ENCODE measurements at places on chromosomes 2 and 18.

- no peak for DNase-seq
These were observed 34.9 kb upstream of the NEDD4L start for GRCh38 chr18:58009166-58009565.

- peak; percentile 32 for DNase-seq
These were observed 337.1 kb upstream of the MMADHC start for GRCh38 chr2:149924549-149925213.

DNA sequence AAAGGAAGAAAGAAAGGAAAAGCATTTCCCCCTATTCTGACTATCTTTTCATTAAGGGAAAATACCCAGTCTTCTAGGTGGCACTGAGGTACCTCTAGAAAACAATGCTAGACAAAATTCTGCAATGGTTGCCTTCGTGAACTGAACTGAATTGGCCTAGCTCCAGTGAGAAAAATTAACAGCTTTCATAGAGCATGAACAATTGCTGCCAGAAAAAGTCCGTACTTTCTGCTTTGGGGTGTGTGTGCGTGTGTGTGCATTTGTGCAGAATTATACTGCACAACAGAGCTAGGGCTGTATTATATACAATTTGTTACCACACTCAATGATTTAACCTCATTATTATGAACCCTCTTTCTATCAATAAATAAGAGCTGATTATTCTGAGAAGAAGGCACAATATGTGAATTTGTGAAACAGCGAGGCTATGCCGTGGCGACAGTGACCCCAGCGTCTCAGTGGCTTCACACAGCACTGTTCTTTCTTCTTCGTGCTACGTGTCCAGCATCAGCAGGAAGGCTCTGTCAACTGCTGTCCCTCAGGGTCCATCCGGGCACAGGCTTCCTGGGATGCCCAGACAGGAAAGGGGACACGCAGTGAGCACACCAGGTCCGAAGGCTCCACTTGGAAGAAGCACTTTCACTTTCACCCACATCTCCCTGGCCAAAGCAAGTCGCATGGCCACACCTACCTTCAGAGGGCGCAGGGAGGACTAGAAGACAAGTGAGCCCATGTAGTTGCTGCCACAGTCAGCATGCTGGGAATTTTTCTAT lies 47.5 kb downstream of the PTGR3 start:
- DNase-seq, result no peak

DNA sequence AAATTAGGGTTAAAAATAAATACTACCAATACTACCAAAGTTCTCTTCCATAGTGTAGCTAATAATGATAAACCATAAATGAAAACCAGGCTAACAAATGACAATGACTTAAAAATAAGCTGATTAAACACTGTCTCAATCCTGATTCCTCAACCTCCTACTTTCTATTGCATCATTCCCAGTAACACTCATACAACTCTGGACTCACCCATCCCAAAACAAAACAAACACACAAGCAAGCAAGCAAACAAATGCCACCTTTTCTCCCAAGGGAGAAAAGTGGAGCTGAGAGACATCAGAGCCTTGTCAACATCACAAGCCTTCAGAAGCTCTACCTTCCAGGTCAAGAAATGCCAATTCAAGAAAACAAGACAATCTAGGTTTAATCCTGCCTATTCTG lies 620.7 kb downstream of the NYAP2 start:
- no peak for DNase-seq

GRCh38 chr18:60508108-60508507 lies 135.5 kb upstream of the MC4R start:
- DNase-seq, result no peak

- DNase-seq, result no peak
These were observed 1429.5 kb upstream of the ACVR2A start for GRCh38 chr2:146415291-146415690.

- DNase-seq, result no peak
These were observed 180.8 kb downstream of the MBD2 start for GRCh38 chr18:54043484-54044251.

DNA sequence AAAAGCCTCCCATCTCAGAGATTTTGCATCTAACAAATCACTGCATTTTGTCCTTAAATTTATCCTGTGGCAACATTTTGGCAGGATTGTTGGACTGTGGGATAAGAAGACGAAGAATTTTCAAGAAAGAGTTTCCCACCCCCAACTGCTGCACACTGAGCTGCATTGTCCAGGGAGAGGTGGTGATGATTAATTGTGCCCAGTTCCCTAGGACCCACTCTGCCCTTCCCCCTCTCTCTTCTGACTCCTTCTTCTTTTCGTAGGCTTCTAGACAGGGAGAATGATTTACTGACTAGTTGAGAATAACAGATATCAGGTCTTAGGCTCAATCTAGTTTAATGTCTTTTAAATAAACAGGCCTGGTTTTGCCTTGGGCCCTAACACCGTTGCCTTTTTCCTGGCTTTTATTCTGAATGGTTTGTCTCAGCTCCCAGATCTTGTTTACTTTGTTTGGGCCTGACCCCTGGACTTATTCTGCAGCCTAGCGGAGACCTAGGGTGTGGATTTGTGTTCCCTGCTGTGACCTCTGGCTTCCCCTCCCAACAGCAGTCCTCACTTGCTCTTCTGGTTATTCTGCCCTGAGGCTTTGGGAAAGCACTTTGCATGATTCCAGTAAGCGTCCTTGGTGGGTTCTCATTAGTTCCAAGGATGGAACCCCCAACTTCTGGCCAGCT lies 233.3 kb downstream of the INSIG2 start:
- DNase-seq, result no peak

DNA sequence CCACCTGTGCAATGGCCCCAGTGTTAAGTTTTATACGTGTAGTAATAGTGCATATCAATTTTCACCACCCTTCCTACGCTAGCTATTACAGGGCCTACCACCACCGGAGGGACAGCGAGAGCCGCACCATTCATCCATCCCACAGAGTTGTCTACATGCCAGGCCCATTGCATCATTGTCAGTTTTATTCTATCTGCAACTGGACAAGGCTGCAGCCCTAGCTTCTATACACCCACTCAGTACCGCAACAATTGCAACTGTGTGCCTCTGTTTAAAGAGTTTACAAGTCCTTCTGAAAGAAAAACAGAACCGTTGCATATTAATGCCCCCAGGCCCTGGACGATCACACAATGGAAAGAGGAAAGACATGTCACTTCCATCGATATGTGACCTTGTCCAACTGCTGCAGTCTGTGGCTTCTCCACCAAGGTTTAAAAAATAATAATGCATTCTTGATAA lies 58.6 kb downstream of the ZEB2 start:
- no peak for DNase-seq

- DNase-seq, result no peak
These were observed 35.7 kb downstream of the ODC1 start for GRCh38 chr2:10412380-10412779.

GRCh38 chr18:23982155-23983079 lies 32.1 kb upstream of the TTC39C start:
- DNase-seq, result no peak

- DNase-seq, result no peak
These were observed 36.7 kb downstream of the TRABD2A start for GRCh38 chr2:84844141-84844540.

- DNase-seq, result peak; percentile 18
These were observed 101.9 kb downstream of the CDH20 start for GRCh38 chr18:61435064-61435652.

GRCh38 chr2:23601301-23601965 lies 216.5 kb downstream of the KLHL29 start:
- DNase-seq, result peak; percentile 41

All from kidney glomerular epithelial cell (primary cell).